ENCODE measurements at places on chromosomes 11 and 22.

GRCh38 chr11:74950374-74950969 is 1.4 kb downstream of the SPCS2 start:
- no peak for DNase-seq

DNA sequence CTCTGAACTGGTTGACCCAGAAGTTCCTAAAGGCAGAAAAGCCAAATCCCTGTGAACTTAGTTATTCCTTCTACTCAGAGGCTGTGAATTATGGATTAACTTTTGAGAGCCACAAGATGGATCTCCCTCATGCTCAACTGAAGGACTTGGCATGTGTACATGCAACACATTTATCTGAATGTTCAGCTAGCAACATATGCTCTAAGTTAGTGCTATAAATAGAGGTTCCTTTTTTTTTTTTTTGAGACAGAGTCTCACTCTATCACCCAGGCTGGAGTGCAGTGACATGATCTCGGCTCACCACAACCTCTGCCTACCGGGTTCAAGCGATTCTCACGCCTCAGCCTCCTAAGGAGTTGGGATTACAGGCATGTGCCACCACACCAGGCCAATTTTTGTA is 40.1 kb downstream of the EIF4ENIF1 start:
- DNase-seq = no peak

DNA sequence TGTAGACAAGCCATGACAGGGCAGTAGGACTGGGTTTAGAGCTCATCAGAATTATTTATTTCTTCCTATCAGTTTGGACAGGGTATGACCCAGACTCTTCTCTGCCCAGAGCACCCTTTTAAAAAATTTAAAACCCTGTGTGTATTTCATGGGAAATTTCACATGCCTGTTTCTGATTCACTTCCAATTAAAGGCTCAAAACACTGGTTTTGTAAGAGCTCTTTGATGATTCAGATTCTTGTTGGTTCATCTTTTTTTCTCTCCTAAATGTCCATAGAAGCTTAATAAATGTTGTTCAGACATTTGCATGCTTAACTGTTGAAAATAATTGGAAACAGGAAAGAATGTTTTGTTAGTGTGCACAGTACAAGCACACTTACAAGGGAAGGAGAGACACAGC is 13.8 kb downstream of the FLI1 start:
- no peak for DNase-seq

DNA sequence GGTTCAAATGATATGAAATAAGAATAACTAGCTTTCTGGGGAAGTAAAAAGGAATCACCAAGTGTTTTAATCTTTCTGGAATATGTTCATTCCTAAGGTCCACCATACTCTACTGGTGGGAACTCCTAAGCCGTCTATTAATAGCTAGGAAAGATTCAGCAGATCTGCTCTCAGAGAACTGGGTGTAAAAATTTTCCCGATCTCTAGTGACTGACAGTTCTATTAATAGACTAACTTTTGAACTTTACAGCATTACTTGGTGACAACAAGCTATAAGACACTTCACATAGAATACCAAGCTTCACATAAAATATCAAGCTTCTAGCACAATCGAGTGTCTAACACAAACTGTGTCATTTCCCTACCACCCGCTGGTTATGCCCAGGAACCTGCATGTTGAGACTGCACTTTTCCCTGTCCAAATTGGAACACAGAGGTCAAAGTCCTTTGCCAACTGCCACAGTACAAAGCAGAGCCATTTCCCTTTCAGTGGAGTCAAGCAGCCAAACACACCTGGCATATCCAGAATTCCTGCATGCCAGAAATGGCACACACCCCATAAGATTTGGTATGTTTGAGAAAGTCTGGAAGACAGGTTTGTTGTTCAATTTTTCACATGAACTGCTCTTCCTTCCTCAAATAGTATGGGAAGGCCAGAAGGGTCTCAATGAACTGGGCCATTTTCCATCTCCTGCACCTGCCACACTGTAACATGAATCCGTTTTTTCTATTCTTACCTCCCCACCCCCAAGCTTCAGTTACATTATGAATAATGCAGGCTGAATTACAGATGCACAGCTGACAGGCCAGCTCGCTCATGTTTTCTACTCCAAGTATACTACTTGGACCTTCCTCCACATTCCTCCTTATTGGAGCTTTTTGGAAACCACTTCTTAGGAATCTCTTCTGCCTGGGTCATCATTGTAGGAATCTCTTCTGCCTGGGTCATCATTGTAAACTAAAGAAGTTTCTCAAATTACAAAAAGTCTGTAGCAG is 3.7 kb downstream of the OSBP start:
- no peak for DNase-seq

DNA sequence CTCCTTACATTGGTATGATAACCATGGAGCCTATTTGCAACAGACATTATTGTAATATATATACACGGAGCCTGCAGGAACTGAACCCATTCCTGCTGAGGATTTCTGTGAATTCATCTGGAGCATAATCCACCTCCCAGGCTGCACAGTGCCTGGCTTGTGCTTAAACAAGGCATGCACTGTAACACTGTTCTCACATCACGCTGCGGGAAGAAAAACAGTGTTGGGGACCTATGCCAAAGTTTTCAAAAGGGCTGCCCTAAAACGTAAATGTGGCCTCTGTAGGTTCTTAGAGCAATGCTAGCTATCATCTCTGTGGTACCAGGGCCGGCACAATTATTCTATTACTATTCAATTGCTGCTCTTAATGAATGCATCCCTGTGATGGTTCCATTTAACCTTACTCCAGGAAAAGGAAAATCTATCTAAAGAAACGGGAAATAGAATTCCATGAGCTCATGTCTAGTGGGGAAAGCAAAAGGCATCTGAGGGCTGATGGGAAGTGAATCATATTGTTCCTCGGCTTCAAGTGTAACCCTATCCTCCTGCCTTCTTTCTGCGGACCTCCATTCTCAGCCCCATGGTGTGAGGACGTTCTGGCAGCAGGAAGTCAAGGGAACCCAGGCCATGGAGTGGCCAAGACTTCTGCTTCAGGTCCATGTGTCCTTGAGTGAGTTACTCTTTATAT is 525.5 kb downstream of the SOX6 start:
- DNase-seq = no peak

GRCh38 chr22:33062361-33062760 is 4.2 kb upstream of the SYN3 start:
- no peak for DNase-seq

GRCh38 chr22:46041642-46042041 is 64.7 kb upstream of the WNT7B start:
- DNase-seq = no peak

GRCh38 chr11:129724866-129725265 is 90.8 kb upstream of the TMEM45B start:
- DNase-seq = no peak

GRCh38 chr11:74984730-74985129 is 4.0 kb upstream of the NEU3 start:
- no peak for DNase-seq

- DNase-seq = no peak
Measured at GRCh38 chr11:2072551-2073261, 66.5 kb downstream of the IGF2 start.

Data from bone marrow (tissue), 2 donors.